ENCODE measurements at places on chromosomes 16 and 17. TPM values are rescaled to one million over a fixed set of nuclear protein-coding genes. Genes with fewer than 3 reads are reported as not detected.

Gene SENP3
- total RNA-seq: 104 TPM

Gene KLHL10
- not detected for total RNA-seq

Gene CTCF
- total RNA-seq: 30.8 TPM

Gene METTL22
- 10.9 TPM for total RNA-seq

Gene NPIPA5
- not detected for total RNA-seq

Gene SAMD14
- 1.7 TPM for total RNA-seq
